CD4-positive, alpha-beta T cell treated with Interleukin-12 subunit alpha and Interleukin-12 subunit beta, for 1 hour (primary cell): ENCODE measurements at places on chromosomes 2 and 18.
A peak's percentile ranks its signal among the peaks of the same experiment; 100 is the strongest.

- DNase-seq, result no peak
Measured at GRCh38 chr2:48845684-48846083, 90.2 kb upstream of the LHCGR start.

GRCh38 chr18:5600378-5601071 is 56.7 kb upstream of the EPB41L3 start:
- DNase-seq, result no peak

GRCh38 chr2:238308177-238308576 is 12.1 kb upstream of the TRAF3IP1 start:
- no peak for DNase-seq

- DNase-seq, result no peak
Measured at GRCh38 chr2:189210250-189211087, 30.9 kb upstream of the COL5A2 start.

GRCh38 chr2:240810199-240810598 is 9.8 kb downstream of the KIF1A start:
- DNase-seq, result no peak

DNA sequence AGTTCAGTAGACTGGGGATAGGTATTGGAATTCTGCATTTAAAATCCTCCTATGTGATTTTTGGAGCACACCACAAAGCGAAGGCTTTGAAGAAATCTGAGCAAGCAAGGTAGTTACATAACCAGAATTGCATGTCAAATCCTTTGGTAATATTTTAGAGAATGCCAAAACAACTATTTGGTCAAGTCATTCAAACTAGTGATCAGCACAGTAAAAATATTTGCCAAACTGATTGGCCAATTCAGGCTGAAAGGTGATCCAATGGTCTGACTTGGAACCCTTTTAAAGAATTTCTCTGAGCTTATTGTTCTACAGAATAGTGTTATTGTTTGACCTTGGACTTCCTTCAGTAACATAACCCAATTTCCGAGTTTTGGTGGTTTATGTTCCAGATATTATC is 214.2 kb upstream of the ETAA1 start:
- no peak for DNase-seq

DNA sequence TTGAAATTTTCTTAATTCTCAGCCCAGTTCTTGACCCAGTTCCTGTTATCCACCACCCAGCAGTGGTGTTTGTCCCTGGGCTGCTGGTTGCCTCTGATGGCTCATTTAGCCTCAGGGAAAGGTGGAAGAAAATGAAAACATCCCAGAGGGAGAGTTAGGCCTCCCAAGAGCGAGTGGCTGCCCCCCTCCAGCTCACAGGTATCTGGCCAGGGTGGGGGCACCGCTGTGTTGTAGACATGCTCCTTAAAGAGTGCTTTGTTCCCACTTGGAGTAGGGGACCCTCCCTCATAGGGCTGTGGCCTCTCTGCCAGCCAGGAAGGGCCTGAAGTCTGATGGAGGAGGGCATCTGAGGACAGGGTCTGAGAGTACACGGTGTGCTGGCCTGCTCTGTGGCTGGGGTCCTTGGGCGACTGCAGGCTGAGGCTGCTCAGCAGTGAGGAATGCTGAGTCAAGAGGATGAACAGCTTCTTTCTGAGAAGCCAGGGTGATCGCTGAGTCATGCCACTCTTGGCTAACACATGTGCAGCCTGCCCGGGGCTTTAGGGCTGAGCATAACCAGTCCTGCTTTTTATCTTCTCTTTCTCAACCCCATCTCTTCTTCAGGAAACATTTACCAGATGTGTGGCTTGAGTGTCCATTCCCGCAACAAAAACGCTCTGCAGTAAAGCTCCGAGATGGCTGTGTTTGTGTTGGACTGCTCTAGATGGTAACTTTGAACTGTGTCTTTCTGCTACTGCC is 72.3 kb downstream of the IL1R2 start:
- no peak for DNase-seq

- DNase-seq, result peak; percentile 59
Measured at GRCh38 chr2:24972315-24972961, 683 bp upstream of the DNAJC27 start.

GRCh38 chr2:105438104-105438929 is 39.5 kb upstream of the FHL2 start:
- no peak for DNase-seq

- no peak for DNase-seq
Measured at GRCh38 chr2:69789175-69789721, 40.2 kb upstream of the GMCL1 start.

- no peak for DNase-seq
Measured at GRCh38 chr2:54432251-54433015, 23.7 kb upstream of the SPTBN1 start.

DNA sequence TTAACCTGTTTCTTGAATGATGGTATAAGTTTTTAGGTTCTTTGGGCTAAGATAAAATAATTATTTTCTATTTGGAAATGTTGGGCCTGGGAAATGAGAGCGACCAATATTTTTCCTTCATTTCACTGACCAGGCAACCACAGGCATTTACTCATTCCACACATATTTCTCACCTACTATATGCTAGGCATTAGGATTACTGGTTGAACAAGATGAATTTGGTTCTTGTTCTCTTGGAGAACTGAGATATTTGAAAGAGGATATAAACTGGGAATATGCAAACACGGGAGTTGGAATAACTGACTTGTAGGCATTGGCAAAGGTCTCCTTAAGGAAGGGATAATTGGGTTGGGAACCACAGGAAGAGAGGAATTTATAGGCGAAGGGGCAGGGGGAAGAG is 3.9 kb upstream of the MYL1 start:
- no peak for DNase-seq

- no peak for DNase-seq
Measured at GRCh38 chr18:26459340-26459739, 89.0 kb downstream of the KCTD1 start.

GRCh38 chr2:30108192-30108591 is 38.6 kb upstream of the YPEL5 start:
- no peak for DNase-seq

DNA sequence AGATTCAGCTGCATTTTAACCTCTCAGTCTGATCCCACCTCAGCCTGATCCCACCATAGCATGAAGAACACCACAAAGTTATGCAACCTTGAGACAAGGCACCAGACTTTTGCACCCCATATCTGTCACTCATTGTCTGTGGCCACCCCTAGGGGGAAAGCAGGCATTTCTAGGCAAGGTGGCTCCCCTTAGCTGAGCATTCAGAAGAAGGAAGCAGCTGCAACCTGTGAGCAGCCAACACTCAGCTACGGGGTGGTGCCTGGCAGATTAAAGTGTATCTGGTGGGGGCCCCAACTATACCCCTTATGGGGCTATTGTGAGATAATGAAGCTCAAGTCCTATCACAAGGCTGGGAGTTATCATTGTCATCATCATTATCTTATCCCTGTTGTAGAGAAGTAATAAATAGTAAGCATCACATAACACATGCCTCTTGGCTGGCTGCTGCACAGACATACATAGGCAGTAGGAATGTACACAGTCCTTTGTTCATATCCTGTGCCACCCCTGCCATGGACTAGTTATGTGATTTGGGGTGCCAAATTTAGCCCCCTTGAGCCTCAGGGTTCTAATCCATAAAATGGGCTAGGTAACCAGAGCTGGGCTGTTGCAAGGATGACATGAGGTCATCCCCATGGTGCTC is 20.6 kb upstream of the TMEM163 start:
- no peak for DNase-seq

GRCh38 chr2:202831242-202832220 is 40.0 kb downstream of the ICA1L start:
- peak; percentile 55 for DNase-seq

GRCh38 chr2:48072583-48072982 is 166.3 kb upstream of the FBXO11 start:
- no peak for DNase-seq

GRCh38 chr2:17156086-17156485 is 362.2 kb downstream of the RAD51AP2 start:
- DNase-seq, result no peak

- peak; percentile 13 for DNase-seq
Measured at GRCh38 chr2:37244017-37244416, 12.6 kb downstream of the NDUFAF7 start.

DNA sequence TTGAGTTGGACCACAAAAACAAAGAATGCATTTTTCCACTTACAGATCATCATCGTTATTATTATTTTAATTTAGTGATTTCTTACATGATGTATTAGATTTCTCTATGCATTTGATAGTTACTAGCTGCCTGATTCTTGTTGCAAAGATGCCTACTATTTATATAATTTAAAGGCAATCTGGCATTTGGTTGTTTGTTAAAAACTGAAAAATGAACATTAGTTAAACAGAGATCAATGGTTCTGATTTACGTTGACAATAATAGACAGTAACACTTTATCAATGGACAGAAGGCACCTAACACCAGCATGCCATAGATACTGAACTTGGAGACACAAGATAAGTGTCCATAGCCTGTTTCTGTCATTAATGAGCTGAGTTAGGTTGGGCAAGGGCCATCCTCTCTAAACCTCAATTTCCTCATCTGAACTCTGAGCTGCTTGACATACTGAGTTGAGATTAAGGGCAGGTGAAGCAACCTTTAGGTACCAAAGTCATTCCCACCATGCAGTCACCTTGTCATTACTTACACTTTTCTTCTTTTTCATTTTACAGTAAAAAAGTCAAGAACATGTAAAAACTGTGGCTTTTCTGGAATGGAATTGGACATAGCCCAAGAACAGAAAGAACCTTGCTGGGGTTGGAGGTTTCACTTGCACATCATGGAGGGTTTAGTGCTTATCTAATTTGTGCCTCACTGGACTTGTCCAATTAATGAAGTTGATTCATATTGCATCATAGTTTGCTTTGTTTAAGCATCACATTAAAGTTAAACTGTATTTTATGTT is 3.1 kb downstream of the CCL20 start:
- DNase-seq, result no peak

- no peak for DNase-seq
Measured at GRCh38 chr2:158255257-158255656, 153.6 kb downstream of the UPP2 start.

DNA sequence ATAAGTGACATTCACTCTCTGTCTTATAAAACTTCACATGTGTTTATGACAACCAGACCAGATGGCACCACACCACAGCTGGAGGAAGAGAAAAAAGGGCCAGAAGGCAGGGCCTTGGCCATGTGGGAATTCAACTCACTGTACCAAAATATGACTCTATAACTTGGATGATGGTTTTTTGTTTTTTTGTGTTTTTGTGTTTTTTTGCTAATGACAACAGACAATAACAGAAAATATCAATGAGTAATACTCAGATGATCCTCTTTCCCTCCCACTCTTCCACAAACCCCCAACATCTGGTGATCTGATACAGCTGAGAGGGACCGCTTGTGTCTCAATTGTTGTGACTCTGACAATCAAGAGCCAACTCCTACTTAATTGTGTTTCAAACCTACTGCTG is 12.4 kb downstream of the NMI start:
- no peak for DNase-seq

- DNase-seq, result no peak
Measured at GRCh38 chr18:34506198-34506597, 203.9 kb upstream of the DTNA start.

- DNase-seq, result no peak
Measured at GRCh38 chr2:172889768-172890430, 154.3 kb downstream of the RAPGEF4 start.

DNA sequence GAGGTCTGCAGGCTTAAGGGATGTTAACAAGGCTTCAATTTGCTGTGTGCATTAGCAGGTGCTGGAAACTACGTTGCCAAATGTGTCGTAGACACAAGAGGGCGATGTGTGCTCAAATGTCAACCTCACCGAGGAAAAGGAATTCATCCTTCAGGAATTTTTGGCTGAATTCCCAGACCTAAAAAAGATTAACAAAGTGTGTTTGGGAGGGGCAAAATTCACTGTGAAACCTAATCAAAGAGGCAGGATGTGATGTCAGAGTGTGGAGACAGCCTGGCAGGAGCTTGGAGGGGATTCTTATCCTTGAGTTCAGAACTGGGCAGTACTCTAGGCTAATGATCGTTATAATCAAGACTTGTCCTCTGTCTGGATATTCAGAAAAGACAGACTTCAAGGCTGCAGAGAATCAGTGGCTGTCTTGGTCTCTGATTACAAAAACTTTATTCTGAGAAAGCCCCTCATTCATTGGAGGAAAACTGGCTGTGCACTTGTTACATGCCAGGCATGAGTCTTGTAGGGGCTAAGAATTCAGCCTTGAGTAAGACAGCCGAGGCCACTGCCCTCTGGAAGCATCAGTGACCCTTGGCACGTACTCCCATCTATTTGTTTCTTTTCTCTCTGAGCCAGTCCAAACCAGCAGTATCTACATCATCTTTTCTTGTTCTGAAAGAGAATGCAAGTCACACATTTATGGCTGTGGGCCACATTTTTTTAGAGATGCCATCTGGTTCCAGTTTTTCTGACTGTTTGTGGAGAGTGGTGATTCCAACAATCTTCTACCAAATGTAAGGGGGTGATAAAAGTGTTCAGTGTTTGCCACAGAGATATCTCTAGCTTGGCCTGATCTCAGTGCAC is 18.7 kb upstream of the SCYGR1 start:
- no peak for DNase-seq

GRCh38 chr18:45565280-45565970 is 49.9 kb upstream of the SLC14A2 start:
- DNase-seq, result no peak

GRCh38 chr2:224883700-224884099 is 158.6 kb downstream of the DOCK10 start:
- DNase-seq, result no peak

DNA sequence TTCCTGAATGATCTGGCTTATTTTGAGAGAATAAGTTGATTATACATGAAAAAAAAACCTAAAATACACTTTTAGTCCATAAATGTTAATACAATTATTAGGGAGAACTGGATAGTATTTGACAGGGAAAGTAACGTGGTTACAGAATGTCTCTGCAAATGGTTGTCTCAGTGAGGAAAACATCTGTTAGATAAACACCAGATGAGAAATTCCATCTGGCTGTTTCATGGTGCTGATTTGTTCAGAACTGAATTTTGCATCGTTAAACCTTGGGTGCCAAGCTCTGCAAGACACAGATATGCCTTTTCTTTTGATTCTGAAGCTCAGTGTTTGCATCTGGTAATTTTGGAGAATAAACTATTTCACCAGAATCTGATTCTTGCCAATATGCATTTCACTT is 90.4 kb downstream of the SCN3A start:
- no peak for DNase-seq

GRCh38 chr2:182980115-182980514 is 58.1 kb downstream of the NCKAP1 start:
- peak; percentile 12 for DNase-seq

GRCh38 chr2:45840481-45840880 is 189.0 kb downstream of the PRKCE start:
- no peak for DNase-seq

DNA sequence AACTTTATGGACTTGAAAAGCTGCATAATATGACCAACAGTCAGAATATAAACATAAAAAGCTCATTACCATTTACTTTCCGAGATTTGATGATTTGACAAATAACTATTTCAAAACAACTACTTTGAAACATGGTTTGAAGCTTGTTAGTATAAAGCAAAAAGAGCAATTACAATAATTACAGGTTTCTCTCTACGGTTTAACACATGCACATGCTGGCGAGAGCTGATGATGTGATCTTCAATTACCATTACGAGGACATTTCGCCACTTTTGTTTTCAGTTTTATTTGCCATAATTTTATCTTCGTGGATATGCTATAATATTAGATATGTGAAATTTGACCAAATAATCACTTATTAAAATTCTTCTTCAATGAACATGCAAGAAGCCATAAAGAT is 270.1 kb downstream of the TCF4 start:
- no peak for DNase-seq
